ENCODE measurements at places on chromosomes 1 and 21. TPM values are rescaled to one million over a fixed set of nuclear protein-coding genes. Genes with fewer than 3 reads are reported as not detected.

The ACTL8 gene
- not detected for total RNA-seq

The C1orf52 gene
- 51.5 TPM for total RNA-seq

The BMP8A gene
- total RNA-seq: not detected

The RAP1GAP gene
- total RNA-seq: 0.07 TPM

The SMAP2 gene
- total RNA-seq: 155 TPM

The OR2T33 gene
- total RNA-seq: not detected

The SPRR2F gene
- total RNA-seq: not detected

The MROH9 gene
- not detected for total RNA-seq

The CD2 gene
- total RNA-seq: 152 TPM

The EDARADD gene
- total RNA-seq: 0.37 TPM

The CFHR4 gene
- total RNA-seq: not detected

The ZBTB8A gene
- not detected for total RNA-seq

The RCSD1 gene
- total RNA-seq: 88.0 TPM

The PM20D1 gene
- 1.9 TPM for total RNA-seq

The TRIM17 gene
- 0.47 TPM for total RNA-seq

The C1orf94 gene
- not detected for total RNA-seq

The CACNA1S gene
- not detected for total RNA-seq

The ANGPTL3 gene
- not detected for total RNA-seq

The CTTNBP2NL gene
- total RNA-seq: 0.45 TPM

The C4BPA gene
- not detected for total RNA-seq

The ZCCHC17 gene
- 14.0 TPM for total RNA-seq

The UQCRHL gene
- 0.65 TPM for total RNA-seq

The RGS8 gene
- total RNA-seq: not detected

The ABL2 gene
- total RNA-seq: 15.3 TPM

The MYBPH gene
- total RNA-seq: not detected

The KIF21B gene
- total RNA-seq: 78.4 TPM

The ADORA3 gene
- total RNA-seq: not detected

The CCDC30 gene
- 3.9 TPM for total RNA-seq

The CRP gene
- total RNA-seq: not detected

The LCE3D gene
- total RNA-seq: not detected

The TDRD5 gene
- not detected for total RNA-seq

The NR5A2 gene
- total RNA-seq: not detected

The NFYC gene
- total RNA-seq: 42.3 TPM

The CALML6 gene
- total RNA-seq: 0.55 TPM

The FCRLA gene
- total RNA-seq: not detected

The FCGR3B gene
- total RNA-seq: 0.37 TPM

The CHI3L2 gene
- total RNA-seq: 8.1 TPM

The PTCH2 gene
- 1.6 TPM for total RNA-seq

The HAO2 gene
- total RNA-seq: not detected

The OR2AK2 gene
- not detected for total RNA-seq

The TMEM52 gene
- not detected for total RNA-seq

The KRTAP12-2 gene
- total RNA-seq: not detected

The LRRIQ3 gene
- total RNA-seq: 0.85 TPM

The SLC19A1 gene
- total RNA-seq: 13.7 TPM

The LCE1B gene
- not detected for total RNA-seq

The SLC26A9 gene
- not detected for total RNA-seq

The SHISAL2A gene
- 33.1 TPM for total RNA-seq

The OR2L13 gene
- total RNA-seq: 0.21 TPM

The CCDC24 gene
- 1.4 TPM for total RNA-seq

All from T-helper 17 cell (primary cell).